ENCODE measurements at places on chromosomes 6 and 20.

GRCh38 chr20:577167-577791 is 32.8 kb downstream of the TCF15 start:
- DNase-seq: no peak

- DNase-seq: no peak
These were observed 135.9 kb downstream of the KHDRBS2 start for GRCh38 chr6:62150048-62150663.

- no peak for DNase-seq
These were observed 142.3 kb upstream of the SLC22A16 start for GRCh38 chr6:110618591-110619267.

DNA sequence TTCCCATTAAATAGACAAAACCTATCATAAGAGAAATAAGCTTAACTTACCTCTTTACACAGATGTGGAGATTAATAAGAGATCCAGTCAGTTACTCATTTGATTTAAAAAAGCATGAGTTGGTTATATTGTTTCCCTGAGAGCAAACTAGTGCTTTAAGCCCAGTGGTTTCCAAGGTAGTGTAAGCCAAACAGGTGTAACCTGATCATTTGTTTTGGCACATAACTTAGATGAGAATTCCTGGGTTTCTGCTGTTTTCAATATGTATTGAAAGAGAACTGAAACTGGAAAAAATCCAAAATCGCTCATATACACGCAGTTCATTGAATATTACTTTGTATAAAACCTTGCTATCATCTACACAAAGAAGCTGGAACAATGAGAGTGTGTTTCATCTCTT is 30.5 kb upstream of the SMIM8 start:
- DNase-seq: no peak

GRCh38 chr6:105097288-105097687 is 82.5 kb downstream of the POPDC3 start:
- DNase-seq: no peak

DNA sequence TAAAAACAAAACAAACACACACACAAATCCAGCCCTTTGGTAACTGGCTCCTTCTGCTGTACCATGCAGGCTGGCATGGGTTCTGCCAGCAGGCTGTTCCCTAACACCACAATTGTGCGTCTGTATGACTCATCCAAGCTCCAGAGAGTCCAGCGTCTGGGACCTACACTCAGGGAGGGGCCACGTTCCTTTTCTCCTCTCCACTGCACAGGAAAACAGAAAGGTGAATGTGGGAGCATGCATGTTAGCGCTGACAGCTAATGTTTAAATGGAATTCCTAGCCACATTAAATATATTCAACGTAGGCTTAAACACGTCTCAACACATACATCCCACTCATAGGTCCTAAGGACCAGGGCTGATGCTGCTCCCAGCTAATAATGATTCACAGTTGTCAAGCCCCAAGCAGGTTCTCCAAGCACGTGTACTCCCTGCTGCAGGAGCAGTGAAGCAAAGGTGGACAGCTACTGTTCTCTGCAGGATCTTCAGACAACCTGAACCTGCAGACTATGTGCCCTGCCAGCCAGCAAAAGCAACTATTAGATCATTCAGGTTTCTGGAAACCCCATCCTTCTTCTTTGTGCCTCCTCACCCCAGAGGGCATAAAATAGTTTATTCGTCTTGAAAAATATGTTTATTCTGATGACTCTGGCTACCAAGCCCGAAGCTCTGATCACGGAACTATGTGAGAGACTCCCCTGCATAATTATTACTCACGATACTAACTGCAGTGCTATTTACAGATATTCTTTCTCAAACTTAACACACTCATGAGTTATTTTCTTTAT is 20.9 kb downstream of the MAP1LC3A start:
- no peak for DNase-seq

DNA sequence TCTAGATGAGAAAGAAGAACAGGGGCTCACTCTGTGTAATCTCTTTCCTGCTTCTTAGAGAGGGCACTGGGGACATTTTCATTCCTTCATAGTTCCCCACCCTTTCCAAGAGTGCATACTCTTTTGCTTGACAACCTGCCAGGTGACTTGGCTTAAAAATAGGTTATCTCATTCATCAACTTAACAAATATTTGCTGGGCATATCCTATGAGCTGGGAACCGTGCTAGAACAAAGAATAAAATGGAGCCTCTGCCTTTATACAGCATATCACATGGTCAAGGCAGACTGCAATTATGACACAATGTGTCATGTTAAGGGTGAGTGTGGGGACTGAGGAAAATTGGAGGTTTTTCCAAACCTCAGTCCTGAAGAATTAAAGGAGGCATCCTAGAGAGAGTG is 209.8 kb upstream of the FOXA2 start:
- DNase-seq: no peak

- DNase-seq: no peak
These were observed 3.9 kb downstream of the DST start for GRCh38 chr6:56638760-56639159.

GRCh38 chr6:105835373-105835772 is 250.8 kb upstream of the PRDM1 start:
- no peak for DNase-seq

GRCh38 chr6:109039795-109040194 is 54.9 kb downstream of the SESN1 start:
- DNase-seq: no peak

GRCh38 chr20:8901237-8902025 is 167.5 kb upstream of the PLCB4 start:
- no peak for DNase-seq

- DNase-seq: no peak
These were observed 3.2 kb downstream of the PCMT1 start for GRCh38 chr6:149752600-149753373.

DNA sequence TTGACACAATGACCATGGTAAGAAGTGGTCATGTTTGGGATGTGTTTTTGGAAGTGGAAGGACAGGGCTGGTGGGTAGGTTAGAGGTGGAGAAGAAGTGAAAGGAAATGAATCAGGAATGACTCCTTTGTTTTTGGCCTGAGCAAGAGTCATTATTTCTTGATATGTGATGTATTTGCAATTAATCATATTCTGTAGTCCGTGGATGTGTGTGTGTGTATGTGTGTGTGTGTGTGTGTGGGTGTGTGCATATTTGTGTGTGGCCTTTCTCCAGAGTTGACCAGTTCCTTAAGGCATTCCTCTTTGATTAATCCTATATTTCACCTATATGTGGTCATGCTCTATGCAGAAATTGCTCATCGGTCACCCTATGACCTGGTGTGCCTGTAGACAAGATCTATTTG is 130.7 kb downstream of the UTRN start:
- DNase-seq: no peak

DNA sequence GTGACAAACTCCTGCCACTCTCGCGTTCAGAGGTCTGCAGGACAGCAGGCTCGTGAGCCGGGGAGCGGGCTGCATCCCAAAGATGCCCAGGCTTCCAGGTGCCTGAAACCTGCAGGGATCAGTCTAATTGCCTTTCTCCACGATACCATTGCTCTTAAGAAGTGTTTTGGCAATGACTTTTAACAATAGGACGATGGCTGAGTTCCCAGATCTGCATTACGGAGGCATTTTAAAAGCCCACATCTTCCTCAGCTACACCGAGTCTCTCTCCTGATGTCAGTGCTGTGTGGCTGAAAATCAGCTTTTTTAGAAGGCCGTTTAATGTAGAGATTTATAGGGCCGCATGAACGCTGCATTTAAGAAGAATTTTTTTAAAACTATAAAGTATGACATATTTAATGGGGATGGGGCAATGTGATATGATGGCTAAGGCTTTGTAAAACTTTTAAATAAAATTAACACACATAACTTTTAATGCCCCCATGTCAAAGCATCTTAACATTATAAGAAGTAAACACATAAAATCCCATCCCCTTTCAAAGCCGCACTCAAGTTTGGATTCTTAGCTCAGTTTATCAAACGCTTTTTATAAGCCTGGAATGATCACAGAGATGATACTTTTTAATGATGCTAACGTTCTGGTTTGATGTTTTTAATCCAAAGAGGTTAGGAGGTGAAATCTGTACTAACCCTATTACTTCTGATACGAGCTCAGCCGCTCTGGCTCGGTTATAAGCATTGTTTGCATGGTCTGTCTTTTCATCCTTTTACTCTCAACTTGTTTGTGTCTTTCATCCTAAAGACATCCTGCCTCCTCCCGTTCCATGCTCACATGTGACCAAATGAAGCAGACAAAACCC is 386.0 kb downstream of the SMOC2 start:
- DNase-seq: no peak

DNA sequence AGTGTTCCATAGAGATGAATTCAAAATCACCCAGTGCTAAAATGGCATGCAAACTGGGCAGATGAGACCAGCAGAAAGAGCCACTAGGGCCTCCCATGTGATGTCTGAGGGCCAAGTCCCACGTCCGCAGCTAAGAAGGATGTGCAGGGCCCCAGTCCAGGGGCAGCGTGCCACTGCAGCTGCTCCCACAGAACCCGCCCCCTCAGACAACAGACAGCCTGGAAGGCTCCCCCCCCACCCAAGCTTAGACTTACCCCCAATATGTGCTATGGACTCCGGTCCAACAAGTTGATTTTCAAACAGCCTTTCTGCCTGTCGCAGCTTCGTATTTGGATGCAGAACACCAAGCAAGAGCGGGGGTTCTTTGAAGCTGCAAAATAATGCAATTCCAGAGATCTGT is 14.0 kb downstream of the APMAP start:
- DNase-seq: no peak

- DNase-seq: no peak
These were observed 23.1 kb downstream of the VPS52 start for GRCh38 chr6:33248643-33248931.

DNA sequence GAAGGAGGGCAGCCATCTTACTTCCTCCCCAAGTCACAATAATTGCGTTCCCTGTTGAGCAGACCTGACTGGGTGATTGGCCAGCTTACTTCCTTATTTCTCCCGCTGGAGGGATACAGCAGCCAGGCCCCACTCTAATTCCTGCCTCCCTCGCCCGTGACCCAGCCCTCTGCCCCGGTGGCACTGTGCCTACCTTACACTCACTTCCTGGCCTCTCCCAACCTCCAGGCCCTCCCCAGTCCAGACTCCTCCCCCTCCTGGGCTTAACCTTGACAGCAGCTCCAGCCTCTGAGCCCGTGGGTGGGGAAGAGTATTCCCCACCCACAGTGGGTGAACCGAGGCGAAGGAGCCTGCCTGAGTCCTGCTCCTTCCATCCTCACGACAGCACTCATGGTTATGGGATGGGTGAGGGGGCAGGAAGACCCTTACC is 3.0 kb downstream of the BAK1 start:
- DNase-seq: no peak

GRCh38 chr20:15241681-15242080 is 904.3 kb upstream of the FLRT3 start:
- DNase-seq: no peak

DNA sequence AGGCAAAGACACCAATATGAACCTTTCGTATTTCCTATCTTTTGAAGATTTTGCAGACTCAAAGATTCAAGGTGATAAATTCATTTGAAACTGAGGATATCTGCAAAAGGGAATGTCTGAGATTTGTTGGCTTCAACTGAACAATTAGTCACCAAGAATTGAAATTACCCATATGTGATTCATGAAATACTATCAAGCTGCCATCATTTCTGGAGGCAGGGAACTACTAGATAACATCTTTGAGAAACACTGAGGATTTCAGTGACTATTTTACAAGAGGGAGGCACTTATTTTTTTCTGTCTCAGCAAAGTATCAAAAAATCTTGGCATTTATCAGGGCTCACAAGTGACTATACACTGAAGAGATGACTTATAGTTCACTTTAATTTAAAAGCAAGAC is 39.8 kb upstream of the MMS22L start:
- no peak for DNase-seq

DNA sequence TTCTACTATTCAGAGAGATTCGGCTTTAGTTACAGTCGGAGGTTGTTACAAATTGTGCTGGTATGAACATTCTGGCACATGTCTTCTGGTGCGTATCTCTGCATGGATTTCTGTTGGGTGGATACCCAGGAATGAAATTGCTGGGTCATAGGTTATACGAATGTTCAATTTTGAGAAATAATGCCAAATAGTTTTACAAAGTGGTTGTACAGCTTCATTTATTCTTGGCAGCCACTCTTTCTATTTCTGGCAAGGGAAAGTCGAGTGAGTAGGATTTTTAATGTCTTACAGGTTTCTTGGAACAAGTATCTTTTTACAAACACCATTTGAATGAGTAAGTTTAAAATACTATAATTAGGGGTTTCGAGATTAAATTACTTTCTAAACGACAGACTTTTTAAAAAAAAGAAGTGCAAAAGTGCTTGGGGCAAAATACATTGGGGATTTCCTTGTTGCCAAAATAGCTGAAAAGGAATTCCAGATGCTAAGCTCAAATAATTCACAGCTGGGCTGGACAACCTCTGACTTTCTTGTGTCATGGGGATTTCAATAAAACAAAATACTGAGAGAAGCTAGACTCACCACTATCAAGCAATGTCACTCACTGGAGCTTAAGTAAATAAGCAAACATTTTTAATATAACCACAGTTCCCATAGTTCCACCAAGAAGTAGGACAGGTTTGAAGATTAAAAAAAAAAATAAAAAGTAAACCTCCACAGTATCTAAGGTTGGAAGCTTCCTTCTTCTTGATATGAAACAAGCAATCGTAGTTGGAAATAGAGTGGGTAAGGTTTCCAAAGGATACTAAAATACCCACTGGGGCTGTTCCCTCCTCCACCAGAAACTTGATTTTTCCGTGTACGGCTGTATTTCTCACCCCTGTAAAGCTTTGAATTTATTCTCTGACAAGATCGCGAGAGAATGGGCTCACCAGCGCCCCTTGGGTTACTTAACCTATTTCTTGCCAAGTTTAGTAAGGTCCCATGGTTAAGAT is 21.6 kb upstream of the GFOD1 start:
- DNase-seq: no peak

GRCh38 chr6:4531406-4531805 is 244.8 kb upstream of the CDYL start:
- no peak for DNase-seq

DNA sequence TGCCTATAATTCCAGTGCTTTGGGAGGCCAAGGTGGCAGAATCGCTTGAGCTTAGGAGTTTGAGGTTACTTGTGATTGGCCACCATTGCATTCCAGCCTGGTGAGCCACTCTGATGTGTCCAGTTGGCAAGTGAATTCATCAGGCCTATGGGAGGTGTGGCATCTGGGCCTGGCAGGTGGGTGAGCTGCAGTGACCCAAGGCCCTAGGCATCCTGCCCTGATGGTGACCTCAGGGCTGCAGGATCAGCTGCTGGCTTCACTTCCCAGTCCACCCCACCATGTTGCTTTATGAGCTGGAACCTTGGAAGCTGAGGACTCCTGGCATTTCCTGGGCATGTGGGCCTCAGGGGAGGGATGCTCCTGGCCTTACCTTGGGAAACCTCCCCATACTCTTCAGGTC is 20.5 kb downstream of the RSPH9 start:
- DNase-seq: no peak
